ENCODE measurements at places on chromosomes 1 and 21.

- no peak for DNase-seq
Measured at GRCh38 chr1:182599339-182599738, 4.8 kb downstream of the RGS16 start.

DNA sequence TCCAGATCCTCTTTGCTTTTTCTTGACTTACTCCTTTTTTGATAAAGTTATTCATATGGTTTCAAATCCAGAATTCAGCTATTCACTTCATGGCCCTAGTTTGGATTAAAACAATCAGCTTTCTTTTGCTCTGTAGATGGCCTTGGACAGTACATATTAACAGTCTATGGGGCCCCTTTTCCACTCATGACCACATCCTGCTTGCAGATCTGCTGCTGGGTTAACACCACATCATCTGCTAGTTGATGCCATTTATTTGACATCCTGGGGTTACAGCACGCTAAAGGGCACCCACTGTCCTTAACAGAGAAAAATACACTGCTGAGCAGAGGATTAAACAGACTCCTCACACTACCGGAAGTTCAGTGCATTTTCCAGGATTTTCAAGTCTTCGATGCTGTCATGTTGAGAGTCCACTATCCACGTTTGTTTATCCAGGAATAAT lies 941 bp upstream of the IFI16 start:
- no peak for DNase-seq

- DNase-seq: no peak
Measured at GRCh38 chr1:178603926-178604325, 91.0 kb downstream of the TEX35 start.

DNA sequence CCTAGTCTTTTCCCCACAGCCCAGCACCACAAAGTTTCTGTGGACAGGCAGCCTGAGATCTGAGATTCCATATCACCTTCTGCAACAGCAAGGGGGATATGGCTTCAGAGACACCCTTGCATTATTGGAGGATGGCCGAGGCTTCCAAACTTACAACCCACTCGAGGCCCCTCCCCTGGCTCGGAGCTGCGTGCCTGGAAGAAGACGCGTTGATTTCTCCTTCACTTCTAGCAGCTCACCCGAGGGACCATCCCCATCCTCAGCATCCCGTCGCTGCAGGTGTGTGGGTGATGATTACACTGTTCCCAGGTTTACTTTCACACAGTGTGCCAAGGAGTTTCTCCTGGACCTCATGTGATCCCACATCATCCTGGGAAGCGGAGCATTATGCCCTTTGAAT lies 277.9 kb downstream of the MATN1 start:
- DNase-seq: no peak

DNA sequence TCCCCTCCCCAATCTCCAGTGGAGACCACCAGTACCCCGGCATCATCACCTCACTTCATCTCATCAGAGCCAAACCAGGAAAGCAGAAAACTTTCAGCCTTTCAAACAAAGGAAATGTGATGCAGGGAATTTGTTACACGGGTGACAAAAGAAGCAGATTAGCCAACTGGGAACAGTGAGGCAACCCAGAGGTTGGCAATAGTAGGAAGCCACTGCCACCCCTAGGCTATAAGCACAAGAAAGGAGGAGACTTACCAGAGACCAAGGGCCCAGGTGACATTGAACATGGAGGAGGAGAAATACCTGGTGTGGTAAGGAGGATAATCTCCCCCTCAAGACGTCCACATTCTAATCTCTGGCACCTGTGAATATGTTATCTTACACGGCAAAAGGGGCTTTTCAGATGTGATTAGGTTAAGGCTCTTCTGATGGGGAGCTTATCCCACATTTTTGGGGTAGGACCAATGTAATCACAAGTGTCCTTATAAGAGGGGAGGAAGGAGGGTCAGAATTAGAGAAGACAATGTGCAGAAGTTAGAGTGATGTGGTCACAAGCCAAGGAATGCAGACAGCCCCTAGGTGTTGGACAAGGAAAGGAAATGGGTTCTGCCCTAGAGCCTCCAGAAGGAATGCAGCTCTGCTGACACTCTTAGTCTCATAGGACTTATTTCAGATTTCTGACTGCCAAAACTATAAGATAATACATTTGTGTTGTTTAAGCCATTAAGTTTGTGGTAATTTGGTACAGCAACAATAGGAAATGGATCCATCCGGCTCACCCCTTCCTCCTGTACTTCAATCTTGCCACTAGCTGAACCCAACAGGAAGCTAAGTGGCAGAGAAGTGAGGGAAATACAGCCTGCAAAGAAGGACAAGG lies 83.6 kb upstream of the VAV3 start:
- DNase-seq: no peak

GRCh38 chr1:2878591-2878990 lies 77.1 kb upstream of the TTC34 start:
- no peak for DNase-seq

DNA sequence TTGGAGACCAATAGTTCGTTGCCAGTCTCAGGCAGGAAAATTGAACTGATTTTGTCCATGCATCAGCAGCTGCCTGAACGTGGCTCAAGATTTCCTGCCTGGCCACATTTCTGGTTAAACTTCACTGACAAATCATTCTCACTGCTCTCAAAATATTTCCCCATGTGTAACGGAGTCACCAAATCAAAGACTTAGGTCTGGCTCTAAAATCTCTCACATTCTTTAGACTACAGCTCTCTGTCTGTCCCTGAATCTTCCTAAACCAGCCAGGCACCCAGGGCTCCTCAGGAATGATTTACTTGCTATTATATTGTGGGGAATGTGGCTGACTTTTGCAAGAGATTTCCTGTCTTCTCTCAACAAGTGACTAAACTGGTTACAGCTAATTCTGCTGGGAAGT lies 49.2 kb upstream of the GJA8 start:
- DNase-seq: no peak

- no peak for DNase-seq
Measured at GRCh38 chr1:235941876-235942624, 75.3 kb upstream of the LYST start.

DNA sequence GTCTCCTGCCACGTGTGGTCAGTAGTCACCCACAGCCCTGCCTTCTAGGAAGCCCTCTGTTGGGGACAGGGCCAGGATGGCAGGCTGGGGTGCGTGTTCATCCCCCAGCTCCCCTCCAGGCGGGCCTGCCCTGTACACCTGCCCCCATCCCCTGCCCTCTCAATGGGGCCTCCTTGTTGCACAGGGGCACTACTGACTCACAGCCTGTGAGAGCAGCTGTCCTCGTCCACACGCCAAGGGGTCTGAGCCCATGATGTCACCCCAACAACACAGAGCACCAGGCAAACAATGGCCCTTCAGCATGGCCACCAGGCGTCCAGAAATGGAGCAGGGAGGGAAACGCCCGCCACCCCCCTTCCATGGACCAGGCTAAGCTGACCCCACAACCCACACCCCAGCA lies 64.3 kb downstream of the ARHGEF16 start:
- DNase-seq: no peak

GRCh38 chr1:222665964-222666363 lies 46.3 kb downstream of the AIDA start:
- DNase-seq: no peak

- DNase-seq: no peak
Measured at GRCh38 chr1:71780681-71781080, 501.7 kb downstream of the NEGR1 start.

DNA sequence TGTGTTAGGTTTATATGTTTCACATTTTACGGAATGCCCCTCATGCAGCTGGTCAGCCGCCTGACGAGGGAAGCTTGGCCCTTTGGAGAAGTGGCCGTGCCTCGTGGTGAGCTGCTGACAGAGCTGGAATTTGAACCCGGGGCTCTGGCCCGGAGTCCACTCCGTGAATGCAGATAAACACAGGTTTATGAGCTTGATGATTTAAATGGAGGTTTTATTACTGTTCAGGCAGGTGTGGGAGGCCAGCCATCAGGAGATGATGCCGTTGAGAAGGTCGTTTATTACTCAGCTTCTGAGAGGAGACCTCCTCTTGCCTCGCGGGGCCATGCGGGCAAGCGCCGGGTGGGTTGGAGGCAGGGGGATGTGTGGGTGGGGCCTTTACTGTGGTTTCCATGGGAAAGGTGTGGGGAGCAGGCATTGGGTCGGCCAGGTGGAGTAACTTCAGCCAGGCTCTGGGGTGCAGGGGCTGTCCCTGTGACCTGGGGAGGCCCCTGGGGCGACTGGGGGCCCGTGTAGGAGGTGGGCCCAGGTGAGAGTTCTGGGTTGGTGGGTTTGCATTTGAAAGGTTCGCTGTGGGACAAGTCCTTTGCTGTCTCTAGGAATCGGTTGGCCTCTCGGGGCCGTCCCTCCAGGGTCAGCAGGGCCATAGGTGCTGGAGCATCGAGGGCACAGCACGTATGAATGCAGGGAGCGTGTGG lies 22.0 kb downstream of the PRKCZ start:
- no peak for DNase-seq

- no peak for DNase-seq
Measured at GRCh38 chr1:183003203-183003602, 20.0 kb upstream of the LAMC1 start.

DNA sequence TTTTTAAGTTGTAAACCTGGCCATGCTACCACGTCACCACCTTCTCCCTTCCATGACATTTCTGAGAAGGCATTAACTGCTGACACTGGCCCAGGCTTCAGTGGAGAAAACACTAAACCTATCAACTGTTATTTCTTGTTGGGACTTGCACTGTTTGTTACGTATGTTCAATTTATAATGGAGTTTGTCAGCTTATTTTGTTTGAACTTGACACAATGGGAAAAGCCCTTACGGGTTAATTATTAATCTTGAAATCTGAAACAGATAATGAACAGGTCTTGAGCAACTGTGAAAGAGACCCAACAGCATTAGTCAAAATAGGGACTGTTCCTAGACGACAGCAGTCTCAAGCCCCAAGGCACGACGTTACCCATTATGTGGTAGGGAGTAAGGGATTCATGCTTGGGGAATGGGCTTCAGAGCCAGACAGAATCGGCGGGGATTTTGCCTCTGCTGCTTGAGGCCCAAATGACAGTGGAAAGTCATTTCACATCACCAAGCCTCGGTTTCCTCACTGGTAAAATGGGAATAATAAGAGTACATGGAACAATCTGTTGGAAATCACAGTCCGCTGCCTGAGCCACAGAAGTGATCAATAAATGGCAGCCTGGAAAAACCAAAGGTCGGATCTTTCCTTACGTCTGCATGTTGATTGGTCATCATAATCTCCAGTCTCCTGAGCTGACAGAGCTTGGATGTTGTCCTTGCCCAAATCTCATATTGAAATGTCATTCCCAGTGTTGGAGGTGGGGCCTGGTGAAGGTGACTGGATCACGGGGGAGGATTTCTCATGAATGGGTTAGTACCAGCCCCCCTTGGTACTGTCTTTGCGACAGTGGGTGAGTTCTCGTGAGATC lies 44.5 kb downstream of the TIAM1 start:
- DNase-seq: no peak

DNA sequence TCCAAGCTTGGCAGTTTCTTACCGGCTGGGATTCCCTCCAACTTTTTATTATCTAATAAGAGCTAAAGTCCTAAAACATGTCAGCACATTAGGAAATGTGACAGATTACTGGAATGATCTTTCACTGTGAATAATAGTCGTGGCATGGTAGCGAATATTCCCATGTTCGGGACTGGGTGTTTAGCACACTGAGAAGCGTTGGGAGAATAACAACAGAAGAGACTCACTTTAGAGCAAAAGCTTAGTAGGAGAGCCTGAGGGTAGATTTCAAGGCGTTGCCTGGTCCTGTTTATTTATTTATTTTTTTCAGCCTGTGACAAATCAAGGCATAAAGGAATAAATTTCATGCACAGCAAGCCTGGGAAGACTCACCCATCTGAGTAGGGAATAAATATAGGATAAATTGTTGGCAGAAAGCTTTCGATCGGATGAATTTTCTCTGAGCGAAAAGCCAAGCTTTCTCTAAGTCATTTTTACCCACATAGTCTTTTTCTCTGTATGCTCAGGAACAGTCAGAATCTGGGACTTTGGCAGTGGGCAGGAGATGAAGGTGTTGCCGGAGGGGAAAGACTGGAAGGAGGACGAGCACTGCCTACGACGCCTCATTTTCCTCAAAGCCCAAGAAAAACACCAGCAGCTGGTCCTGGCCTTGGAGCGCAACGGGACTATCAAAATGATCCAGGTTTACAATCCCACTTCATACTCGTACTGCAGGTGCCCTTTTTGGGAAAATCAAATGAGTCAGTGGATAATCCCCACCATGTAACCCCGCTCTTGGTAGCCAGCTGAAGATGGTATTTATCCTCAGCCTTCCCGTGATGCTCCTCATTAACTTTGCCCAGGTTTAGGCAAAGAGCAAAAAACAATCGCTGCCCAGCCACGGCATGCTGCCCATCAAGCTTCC lies 97.2 kb downstream of the WDR64 start:
- DNase-seq: no peak

GRCh38 chr1:155091071-155092051 lies 12.7 kb downstream of the EFNA3 start:
- peak; percentile 76 for DNase-seq

DNA sequence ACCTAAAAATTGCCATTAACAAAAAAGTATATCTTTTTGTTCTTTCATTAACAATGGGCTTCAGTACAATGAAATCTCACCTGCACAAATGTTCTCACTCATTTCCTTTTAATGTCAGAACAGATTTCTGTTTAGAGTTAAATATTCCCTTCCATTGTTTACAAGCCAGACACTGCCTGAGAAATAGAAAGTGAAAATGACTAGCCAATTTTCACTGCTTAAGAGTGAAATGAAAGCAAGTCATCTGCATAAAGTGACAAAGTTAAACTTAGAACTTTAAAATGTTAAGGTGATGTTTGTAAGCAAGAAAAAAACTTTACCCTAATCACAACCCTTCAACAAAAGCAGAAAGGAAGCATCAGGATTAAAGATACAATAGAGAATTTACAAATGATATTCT lies 27.5 kb downstream of the COA6 start:
- no peak for DNase-seq

GRCh38 chr1:17244821-17245740 lies 3.8 kb upstream of the PADI3 start:
- DNase-seq: no peak

DNA sequence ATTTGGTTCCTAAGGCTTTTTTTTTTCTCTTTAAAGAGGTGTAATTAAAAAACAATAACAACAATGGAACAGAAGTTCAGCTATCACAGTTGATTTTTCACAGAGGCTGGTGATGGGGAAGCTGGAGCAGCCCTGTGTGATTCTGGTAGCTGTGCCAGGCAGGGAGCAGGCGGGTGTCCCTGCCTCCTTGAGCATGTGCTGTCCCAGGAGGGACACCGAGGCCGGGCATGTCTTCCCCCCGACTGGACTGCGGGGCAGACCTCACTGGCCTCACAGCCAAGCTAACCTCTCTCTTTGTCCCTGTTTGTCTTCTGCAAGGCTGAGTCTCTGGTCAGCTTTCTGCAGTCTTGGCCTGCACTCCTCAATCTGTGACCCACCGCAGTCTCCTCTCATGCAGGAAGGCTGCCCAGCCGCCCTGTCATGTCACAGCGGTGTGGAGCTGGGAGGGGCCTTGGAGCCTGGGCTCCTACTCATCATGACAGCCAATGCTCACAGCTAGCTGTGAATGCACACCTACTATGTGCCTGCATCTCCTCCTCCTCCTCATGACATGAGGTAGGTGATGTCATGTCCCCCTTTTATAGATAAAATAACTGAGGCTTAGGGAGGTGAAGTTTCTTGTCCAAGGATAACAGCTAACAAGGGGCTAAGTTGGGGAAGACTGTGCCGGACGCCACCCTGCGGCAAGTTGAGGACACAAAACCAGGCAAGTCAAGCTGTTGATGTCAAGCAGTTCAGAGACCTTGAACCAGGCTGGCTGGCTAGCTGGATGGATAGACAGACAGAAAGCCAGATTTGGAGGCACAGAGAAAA lies 10.3 kb upstream of the ACTL8 start:
- no peak for DNase-seq

GRCh38 chr1:6086358-6086757 lies 40.7 kb downstream of the KCNAB2 start:
- DNase-seq: no peak
